OCI-LY7 (cell line): ENCODE measurements at places on chromosomes 6 and 20.

DNA sequence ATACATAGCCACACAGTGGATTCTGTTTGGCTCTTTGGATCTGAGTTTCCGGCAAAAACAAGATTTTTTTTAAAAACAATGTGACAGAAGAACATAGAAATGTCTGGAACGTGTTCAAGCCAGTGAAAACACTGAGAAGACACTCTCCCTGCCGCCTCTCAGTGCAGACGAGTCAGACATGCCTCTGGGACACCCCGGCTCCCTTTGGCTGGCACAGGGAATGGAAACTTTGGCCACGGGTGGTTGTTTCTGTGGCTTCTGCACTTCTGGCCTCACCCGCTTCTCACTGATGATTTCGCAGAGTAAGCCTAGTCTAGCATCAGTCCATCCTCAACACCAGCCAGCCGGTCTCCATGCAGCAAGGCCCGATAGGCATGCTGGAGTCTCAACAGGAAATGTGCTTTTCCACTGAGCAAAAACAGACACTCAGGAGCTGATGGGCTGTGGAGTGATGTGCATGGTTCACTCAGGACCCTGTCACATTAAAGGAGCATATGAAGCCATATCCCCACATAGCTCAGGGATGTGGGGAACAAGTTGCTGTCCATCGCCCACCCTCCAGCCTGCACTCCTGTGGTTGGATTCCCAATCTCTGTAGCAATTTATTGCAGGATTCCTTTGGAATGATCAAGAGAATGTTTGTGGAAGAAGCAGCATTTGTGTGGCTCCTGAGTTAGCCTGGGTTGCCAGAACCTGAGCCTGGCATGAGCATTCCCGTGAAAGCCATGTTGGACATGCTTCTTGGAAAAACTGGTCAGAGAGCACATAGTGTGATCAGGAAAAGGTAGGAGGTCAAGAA lies 262.0 kb upstream of the RIN2 start:
- no peak for DNase-seq

DNA sequence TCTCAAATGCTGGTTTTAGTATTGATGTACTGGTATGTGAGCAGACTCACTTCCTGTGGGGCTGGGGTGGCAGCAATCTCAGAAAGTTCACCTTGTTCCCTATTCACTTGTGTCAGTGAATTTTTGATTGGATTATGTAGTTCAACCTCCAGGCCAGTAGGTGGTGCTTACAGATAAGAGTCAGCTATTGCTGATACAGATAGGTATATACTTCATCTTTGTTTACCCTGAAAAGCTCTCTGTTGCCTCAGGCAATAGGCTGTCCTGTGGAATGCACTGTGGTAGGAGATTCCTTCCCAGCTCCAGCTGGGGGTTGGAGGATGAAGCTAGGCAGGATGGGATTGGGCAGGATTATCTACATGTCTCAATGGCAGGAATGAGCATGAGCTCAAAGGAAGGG lies 851.2 kb upstream of the EYS start:
- peak; percentile 16 for DNase-seq

GRCh38 chr20:56358600-56359211 lies at the start of gene FAM210B:
Gene FAM210B, plus strand, starts transcription at chr20:56358974. Its CDS starts 32 bp downstream, at chr20:56359006.
- DNase-seq = peak; percentile 82

- no peak for DNase-seq
Observed at GRCh38 chr6:8193541-8193940, 91.2 kb upstream of the EEF1E1 start.

GRCh38 chr6:14912226-14912625 lies 333.6 kb upstream of the JARID2 start:
- DNase-seq = no peak

- no peak for DNase-seq
Observed at GRCh38 chr6:94736236-94736635, 841.1 kb upstream of the MANEA start.

GRCh38 chr20:12383821-12384220 lies 466.1 kb downstream of the BTBD3 start:
- DNase-seq = no peak

DNA sequence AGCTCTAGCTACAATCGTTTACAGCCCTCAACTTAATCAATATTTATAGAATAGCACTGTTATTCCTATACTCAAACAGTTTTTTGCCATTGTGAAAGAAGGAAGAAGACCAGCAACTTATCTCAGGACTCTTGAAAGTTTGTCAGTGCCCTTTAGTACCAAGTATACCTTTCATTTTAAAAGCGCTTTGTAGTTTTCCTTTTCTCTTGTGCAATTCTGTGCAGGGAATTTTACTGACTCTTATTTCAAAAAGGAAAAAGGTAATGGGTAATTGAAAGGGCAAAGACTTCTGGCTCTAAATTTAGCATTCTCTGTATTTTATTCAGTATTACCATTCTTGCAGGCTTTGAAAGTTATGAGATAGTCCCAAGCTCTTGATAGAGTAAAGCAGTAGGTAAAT lies 16.8 kb upstream of the RHAG start:
- DNase-seq = no peak

- no peak for DNase-seq
Observed at GRCh38 chr6:120935016-120935415, 399.3 kb downstream of the TBC1D32 start.

- DNase-seq = no peak
Observed at GRCh38 chr20:39602649-39603048, 640.5 kb downstream of the DHX35 start.

GRCh38 chr6:155123520-155123919 lies 128.4 kb downstream of the TIAM2 start:
- no peak for DNase-seq

GRCh38 chr20:11158146-11158545 lies 484.3 kb upstream of the JAG1 start:
- DNase-seq = no peak

DNA sequence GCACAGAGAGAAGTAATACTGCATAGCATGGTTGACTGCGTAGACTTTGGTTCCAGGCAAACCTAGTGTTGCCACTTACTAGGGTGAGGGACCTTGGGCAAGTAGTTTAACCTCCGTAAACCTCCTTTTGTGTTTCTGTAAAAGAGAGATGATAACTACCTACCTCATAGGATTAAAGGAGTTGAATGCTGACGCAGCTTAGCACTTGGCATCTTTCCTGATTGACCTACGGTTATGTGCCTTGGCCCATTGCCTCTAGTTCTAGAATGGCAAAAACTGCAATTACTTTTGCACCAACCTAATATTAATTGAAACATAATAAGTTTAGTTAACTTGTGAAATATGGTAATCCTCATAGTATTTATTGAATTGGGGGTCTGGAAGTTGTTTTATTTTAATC lies 19.1 kb downstream of the GHRH start:
- DNase-seq = no peak

- DNase-seq = no peak
Observed at GRCh38 chr6:38604700-38605099, 35.0 kb downstream of the BTBD9 start.

DNA sequence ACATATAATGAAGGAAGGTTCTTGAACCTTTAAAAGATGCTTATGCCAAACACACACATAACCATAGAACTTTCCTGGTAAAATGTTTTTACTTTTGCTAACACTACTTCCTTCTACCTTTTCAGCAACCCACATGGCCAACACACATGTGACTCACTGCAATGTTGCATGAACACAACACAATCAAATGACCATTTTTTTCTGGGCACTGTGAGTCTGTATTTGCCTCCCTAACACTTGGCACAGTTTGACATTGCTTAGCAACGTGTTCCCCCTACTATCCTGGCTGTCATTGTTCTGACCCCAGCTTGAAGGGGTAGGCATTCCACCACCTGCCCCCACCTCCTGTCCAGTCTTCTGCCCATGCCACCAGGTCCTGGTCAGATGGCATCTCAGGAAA lies 204.8 kb upstream of the PRND start:
- no peak for DNase-seq

DNA sequence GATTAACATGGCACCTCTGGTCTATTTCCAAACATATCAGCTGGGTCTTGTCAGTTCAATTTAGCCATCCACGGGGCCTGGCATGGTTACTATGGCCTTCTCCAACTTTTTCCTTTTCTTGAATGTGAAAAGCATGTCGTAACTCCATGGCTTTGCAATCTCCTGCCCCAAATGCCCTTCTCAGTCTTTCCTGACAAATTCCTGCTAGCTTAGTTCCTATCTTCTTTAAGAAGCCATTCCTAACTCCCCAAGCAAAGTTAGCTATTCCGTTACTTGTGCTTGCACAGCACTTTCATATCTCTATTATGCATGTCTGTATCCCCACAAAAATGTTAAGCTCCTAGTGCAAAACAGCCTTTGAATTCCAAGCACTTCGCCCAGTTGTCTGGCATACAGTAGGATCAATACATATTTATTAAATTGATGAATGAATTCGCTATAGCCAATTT lies 105.6 kb downstream of the AIG1 start:
- DNase-seq = no peak

DNA sequence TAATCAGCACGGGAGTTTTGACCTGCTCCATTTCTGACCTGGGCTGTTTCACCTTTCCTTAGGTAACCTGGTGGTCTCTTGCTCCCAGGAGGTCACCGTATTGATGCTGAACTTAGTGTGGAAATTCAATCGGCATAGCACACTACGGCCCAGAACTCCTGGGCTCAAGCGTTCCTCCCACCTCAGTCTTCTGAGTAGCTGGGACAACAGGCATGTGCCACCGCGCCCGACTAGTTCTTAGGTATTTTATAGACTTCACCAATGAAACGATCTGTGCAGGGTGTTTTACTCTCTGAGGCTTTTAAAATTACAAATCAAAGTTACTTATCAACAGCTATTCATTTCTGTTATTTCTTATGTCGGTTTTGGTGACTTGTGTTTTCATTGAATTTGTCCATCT lies 42.1 kb downstream of the ATG5 start:
- DNase-seq = no peak

GRCh38 chr20:50933589-50933988 lies 2.4 kb upstream of the ADNP start:
- no peak for DNase-seq

DNA sequence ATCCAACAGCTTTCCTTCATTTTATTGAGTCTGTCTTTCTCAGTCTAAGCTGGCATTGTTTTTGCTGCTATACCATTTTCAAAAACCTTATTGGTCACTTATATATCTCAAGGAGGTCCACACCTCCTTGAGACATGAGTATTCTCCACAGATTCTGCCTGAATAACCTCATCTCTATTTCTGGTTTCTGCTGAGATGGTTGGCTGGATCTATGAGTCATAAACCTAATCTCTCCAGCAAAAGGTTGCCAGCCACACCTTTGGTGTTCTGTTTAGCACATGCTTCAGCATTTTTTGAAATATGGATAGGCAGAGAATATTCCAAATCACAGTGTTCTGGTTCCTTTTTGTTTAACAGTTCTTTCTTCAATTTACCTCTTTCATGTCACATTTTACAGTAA lies 40.8 kb upstream of the TMEM244 start:
- DNase-seq = no peak

GRCh38 chr6:136169394-136170148 lies 80.5 kb downstream of the MTFR2 start:
- DNase-seq = no peak

DNA sequence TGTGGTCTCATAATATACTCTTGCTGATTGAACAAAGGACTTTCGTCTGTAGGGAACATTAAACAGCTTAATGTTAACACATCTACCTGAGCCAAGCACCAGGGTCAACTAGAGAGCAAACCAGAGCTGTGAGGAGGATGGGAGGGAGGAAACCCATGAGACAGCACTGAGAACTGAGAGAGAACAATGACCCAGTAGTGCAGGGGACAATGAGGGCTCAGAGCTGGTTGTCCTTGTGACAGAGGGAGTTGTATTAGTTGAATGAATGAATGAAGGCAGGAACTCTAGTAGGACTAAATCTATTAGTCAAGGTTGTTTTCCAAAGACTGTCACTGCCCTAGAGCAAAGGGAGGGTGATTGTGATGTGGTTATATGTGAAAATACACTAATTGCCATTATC lies 28.2 kb upstream of the GSTA4 start:
- DNase-seq = no peak

- peak; percentile 87 for DNase-seq
Observed at GRCh38 chr6:46376562-46377061, 114.6 kb downstream of the RCAN2 start.

- no peak for DNase-seq
Observed at GRCh38 chr6:166733900-166734299, 106.8 kb upstream of the RPS6KA2 start.

DNA sequence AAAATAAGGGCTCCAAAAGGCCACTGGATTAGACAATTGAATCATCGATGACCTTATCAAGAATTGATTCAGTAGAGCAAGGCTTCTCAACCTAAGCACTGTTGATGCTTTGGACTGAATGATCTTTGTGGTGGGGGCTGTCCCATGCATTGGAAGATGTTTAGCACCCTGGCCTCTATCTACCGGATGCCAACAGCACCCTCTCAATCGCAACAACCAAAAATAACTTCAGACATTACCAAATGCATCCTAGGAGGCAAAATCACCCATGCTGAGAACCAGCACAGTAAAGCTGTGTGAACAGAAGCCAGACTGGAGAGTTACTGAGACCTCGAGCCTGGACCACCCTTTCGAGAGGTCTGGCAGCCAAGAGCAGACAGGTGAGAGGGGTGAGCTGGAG lies 67.5 kb downstream of the TBC1D7 start:
- peak; percentile 68 for DNase-seq

GRCh38 chr20:8808202-8808535 lies 260.7 kb upstream of the PLCB4 start:
- no peak for DNase-seq

- DNase-seq = no peak
Observed at GRCh38 chr6:33882154-33882553, 78.4 kb upstream of the MLN start.

GRCh38 chr20:673603-674001 lies 2.0 kb downstream of the SCRT2 start:
- DNase-seq = no peak

- DNase-seq = peak; percentile 48
Observed at GRCh38 chr6:33279971-33280511, 3.1 kb downstream of the B3GALT4 start.

DNA sequence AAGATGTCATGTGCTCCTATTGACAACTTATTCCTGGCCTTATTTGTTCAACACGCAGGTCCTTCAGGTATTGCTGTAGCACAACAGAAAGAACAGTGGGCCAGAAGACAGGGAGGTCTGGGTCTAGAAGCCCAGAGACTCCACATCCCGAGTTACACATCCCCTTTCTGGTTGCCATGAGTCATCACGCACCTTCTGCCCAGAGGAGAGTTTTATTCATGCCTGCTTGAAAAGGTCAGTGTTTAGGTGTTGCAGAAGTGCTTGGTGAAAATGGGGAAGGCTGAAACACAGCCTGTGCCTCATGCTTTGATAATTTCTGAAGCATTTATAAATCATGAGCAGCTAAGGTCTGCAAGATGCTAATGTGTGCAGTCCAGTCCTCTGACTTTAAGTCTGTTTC lies 256.4 kb downstream of the GMPR start:
- DNase-seq = no peak
